NCI-H1417 treated with DMSO at 0.1 percent for 48 hours (cell line): ENCODE measurements at places on chromosomes 5 and 9.

- no peak for DNase-seq
Measured at GRCh38 chr5:10704949-10705621, 55.9 kb downstream of the DAP start.

DNA sequence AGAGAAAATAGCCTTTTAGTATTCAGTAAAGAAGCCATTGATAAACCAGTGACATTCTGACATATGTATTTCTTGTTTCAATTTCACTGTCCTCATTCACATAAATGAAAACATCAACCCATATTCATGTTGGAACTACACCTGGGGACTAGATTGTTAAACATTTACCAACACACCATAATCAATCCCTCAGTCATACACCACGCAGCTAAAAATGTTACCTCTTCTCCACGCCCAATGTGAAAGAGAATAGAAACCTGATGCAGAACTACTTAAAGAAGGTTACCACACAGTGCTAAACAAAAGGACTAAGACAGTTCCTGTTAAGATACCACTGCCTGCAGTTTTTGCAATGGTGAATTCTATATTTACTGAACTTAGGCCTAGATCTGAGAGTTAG, 518.9 kb downstream of the PRELID2 start:
- no peak for DNase-seq

DNA sequence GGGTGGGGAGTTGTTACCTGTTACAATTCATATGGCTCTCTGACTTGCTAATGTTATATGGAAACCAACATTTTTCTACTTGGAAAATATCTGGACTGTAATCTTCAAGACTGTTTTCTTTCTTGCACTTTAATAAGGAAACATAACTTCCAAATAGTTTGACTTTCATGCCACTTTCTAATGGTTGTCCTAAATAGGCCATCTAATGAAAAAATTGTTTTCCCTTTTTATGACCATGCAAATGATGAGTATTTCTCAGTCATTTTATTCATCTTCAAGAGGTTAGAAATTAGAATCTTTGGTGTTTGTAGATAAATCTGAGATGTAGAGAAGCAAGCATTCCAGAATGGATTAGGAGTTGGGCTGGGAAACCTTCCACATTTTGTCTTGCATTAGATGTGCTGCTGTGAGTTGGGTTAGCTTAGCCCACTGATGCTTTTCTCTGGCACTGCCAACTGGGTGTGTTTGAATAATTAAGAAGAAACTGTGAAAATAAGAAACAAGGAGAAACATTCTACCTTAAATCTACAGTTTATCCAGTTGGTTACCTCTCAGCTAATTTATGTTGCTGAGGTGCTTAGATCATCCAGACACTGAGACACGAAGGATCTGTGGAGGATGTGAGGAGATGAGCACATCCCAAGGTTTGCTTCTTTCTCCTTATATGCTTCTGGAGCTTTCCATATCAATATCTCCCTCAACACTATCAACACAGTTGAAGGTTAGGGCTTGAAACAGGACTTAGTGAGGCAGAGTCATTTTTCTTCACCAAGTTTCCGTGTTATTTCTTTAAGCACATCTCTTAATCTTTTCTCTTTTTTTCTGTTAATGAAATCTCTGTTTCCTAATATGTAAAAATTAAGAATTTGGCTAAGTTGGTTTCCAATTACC, 2.7 kb downstream of the RASGRF2 start:
- no peak for DNase-seq

- DNase-seq = no peak
Measured at GRCh38 chr9:134222018-134222573, 57.7 kb upstream of the RNU6ATAC start.

DNA sequence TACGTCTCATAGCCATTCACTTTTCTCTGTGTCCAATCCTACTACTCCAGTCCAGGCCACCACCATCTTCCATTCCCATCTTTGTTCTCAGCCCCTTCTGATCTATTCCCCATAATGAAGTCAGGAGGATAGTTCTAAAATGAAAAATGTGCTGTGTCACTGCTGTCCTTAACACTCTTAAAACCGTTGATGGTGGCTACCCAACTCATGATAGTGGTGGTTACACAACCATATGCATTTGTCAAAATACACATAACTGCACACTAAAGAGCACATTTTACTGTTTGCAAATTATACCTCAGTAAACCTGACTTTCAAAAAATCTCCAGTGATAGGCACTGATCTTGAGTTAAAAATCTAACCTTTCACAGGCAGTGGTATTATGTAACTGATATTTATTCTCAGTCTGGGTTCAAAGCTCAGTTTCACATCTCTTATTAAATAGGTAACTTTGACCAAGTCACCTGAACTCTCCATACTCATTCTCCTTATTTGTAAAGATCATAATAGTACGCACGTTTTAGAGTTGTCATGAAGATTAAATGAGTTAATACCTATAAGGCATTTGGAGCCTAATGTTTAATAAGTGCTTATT, 24.6 kb upstream of the ADRB2 start:
- no peak for DNase-seq

DNA sequence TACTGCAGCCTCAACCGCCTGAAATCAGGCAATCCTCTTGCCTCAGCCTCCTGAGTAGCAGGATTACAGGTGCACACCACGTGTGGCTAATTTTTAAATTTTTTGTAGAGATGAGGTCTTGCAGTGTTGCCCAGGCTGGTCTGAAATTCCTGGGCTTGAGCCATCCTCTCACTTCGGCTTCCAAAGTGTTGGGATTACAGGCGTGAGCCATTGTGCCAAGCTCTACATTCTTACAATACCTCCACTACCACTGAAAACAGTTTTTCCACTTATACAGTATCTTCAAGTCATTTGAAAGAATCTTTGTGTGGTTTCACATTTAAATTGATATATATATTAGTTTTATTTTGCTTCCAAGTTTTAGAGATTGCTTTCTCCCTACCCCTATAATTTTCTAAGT, 42.6 kb downstream of the LARP1 start:
- DNase-seq = no peak

DNA sequence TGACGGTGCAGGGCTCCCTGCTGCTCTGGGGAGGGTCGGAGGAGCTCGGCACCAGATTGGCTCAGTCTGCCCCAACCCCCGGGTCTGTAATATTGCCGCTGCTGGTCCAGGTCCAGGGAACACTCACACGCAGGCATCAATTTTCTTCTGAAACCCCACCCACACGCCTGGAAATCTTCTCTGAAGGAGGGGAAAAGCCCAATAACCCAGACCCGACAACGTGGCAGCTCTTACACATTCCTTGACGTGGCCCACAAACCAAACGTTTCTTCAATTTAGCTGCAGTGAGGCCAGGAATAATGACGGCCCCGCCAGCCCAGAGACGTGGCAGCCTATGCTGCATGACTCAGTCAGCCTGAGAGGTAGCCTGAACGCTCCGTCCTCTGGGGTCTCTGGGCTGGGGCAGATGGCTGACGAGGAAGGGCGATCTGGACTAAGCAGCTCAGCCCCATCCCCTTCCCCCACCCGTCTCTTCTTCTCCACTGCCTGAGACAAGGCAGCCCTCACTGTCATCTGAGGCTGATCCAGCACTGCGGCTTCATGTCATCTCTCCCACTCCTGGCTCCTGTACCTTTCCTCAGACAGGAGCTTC, 9.9 kb upstream of the SPARC start:
- no peak for DNase-seq

- DNase-seq = no peak
Measured at GRCh38 chr9:121917375-121918335, 175.5 kb downstream of the TTLL11 start.

GRCh38 chr5:55668356-55668755, 43.8 kb downstream of the SLC38A9 start:
- DNase-seq = no peak

GRCh38 chr9:29437526-29437925, 1864.2 kb upstream of the C9orf72 start:
- DNase-seq = no peak

DNA sequence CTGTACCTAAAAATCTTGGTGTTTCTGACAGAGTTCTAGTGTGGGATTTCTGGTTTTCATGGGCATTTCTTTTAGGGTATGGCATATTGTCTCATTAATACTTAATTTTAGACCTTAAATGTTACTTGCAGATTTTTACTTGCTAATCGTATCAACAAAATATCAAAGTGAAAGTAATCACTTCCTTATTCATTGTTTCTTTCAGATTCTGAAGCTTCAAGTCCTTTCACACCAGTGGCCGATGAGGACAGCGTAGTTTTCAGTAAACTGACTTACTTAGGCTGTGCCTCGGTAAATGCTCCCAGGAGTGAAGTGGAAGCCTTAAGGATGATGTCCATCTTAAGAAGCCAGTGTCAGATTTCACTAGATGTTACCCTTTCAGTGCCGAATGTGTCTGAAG, 45.2 kb downstream of the RABGAP1 start:
- DNase-seq = no peak

GRCh38 chr9:103203172-103203571, 208.0 kb downstream of the CYLC2 start:
- DNase-seq = no peak

DNA sequence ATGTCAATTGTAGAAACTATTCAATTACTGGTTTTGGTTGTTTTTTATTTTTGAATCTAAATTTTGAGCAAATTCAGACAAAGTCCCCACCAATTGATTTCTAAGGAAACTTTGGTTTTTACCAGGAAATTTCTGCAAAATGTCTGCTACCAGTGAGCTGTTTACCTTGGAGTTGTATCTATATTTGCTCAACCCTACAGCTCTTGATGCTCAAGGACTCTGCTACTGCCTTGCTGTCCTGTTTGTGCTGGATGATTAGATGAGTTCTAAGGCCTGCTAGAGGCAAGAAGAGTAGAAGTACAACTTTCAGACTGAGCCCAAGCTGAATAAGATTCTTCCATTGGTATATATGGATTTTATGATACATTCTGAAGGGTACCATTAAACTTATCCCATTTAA, 42.6 kb upstream of the KIF2A start:
- DNase-seq = no peak

DNA sequence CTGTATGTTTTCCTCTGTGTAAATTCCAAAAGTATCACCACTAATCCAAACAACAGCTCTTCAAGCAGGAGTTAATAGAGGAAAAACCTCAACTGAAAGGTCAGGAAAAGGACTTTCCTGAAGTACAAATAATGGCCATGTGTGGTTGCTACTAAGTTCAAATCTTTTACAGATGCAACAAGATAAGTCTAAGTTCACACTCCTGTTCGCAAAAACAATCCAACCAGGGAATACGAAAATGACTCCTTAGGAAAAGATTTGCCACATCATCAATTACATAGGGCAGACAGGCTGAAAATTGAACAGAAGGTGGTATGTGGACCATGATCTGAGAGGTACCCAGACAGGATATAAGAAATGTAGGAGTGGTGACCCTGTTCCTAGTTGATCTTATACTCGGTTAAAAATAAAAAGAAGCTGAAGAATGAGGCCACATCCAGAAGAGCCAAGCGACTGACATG, 210.2 kb downstream of the TSSK1B start:
- no peak for DNase-seq

GRCh38 chr5:140165923-140166270, 9.1 kb upstream of the CYSTM1 start:
- DNase-seq = no peak

DNA sequence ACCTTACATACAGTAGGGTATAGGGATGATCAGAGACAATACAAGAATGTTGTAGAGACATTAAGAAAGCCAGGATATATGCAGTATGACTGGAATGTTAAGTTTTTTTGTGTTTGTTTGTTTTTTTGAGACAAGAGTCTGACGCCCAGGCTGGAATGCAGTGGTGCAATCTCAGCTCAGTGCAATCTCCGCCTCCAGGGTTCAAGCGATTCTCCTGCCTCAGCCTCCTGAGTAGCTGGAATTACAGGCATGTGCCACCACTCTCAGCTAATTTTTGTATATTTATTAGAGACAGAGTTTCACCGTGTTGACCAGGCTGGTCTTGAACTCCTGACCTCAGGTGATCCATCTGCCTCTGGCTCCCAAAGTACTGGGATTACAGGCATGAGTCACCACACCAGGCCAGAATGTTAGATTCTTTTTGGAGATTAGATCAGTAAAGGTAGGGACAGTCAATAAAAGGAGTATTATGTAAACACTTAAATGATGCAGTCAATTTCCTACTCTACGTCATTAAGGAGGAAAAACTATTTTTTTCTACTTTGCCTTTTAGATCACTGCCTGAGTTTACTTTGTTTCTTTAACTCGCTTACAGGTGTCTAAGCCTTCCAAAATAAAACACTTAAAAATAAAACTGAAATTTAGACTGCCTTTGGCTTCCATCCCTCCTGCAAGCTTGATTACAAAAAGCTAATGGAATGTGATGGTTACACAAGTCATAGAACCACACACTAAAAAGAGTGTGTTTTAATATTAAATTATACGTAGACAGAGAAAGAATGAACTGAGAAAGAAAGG, 6.8 kb upstream of the HNRNPA0 start:
- DNase-seq = no peak

DNA sequence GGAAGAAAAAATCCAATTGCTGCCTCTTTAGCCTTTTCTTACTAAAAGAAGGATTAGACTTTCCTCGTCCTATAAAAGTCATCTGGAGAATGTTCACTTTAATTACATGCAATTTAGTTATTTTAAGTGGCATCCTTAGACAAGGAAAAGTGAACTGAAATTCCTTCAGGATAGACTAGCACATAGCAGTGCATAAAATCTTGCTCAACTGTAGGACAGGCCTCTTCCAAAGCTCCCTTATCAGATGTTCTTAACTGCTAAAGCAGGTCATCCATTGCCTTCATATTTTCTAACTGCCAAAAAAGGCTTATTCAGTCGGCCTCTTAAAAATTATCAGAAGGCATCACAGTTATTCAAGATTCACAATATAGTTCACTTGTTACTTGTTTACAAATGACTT, 396.5 kb downstream of the DMRT2 start:
- no peak for DNase-seq

DNA sequence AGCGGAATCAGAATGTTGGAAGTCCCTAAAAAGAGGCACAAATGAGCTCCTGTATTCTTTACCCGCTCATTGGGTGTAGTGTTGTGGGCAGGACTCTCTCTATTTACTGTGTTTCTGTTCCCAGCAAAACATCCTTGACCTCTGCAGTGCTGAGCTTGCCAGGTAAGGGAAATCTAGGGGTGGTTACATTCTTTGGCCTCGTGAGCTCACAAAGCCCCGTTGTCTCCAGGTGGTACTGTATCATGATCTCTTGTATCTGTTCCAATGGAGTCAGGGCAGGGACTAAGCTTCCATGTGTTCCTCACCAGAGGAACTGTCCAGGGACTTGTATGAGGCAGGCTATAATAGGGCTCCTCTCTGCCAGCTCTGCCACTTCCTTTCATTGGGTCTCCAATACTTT, 11.8 kb upstream of the IFNA14 start:
- no peak for DNase-seq

DNA sequence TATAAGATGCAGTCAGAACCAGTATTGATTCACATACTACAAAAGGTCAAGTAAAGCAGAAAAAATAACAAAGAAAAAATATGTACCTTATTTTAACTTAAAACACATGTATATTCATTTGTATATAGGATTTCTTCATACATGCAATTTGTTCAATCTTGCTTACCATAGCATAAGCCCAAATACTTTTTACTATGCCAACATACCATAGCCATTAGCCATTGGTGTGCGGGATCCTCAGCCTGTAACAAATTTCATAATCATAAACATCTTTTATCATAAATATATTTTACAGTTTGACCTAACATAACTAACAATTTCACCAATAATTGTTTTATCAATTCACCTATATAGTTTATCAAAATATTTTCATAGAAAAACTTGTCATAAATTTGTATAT, 51.1 kb downstream of the MPDZ start:
- no peak for DNase-seq

GRCh38 chr5:54803471-54804011, 181.9 kb downstream of the ESM1 start:
- DNase-seq = no peak

GRCh38 chr5:173045474-173045873, 10.7 kb upstream of the CREBRF start:
- DNase-seq = no peak

GRCh38 chr9:93468763-93469456, 15.5 kb upstream of the FAM120AOS start:
- DNase-seq = no peak
